ENCODE measurements at places on chromosomes 2 and 18. TPM values are rescaled to one million over a fixed set of nuclear protein-coding genes. Genes with fewer than 3 reads are reported as not detected.

GRCh38 chr18:29811519-29811918 is 1231.0 kb downstream of the DSC3 start:
- no peak for DNase-seq

DNA sequence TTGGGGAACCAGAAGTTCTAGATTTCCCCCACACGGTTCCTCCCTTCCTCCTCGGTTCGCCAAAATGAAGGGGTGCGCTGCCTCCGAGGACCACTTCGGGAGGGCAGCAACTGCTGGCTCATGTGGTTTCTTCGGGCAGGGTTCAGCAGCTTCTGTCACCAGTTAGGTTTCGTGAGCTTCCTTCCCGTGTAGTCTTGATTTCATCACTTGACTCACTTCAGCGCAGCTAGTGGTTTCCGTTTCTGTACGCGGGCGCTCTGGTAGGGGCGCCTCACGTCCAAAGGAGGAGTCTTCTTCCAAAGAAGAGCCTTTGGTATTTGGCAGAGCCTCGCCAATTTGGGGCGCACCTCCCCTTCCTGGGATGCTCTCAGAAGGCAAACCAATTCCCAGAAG is 485 bp upstream of the GALNT3 start:
- peak; percentile 60 for DNase-seq

GRCh38 chr18:55983433-55983832 is 395.4 kb upstream of the TCF4 start:
- DNase-seq: no peak

The CDK5R2 gene
- not detected for polyA plus RNA-seq

The G6PC2 gene
- not detected for polyA plus RNA-seq

DNA sequence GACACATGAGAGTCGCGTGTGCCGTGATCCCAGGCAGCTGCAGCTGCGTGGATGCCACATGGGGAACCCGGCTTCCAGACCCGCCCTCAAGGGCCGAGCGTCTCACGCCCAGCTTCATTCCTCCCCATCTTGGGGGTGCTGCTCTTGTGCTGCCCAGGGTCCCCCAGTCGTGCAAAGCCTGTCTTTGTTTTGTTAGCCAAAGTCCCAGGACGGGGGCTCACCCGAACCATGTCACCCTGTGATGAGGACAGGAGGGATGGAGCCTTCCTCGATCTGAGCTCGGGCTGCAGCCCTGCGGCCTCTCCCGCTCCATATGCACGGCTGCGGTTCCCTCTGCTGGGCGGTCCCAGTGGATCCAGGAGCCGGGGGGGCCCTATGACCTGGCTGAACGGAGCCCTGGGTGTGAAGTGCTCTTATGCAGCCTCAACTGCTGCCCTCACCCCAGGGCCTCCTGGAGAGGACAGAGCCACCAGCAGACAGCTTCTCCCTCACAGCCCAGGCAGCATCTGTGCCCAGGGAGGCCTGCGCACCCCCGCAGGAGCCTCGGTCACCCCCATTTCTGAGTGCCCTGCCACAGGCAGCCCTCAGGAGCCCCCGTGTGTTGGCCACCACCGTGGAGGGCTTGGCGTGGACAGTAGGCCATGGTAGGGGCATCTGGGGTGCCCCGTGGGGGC is 99.0 kb upstream of the CTDP1 start:
- DNase-seq: no peak

- DNase-seq: no peak
Measured at GRCh38 chr2:111022633-111023032, 98.1 kb upstream of the BCL2L11 start.

GRCh38 chr2:172345956-172346555 is 81.3 kb upstream of the ITGA6 start:
- no peak for DNase-seq

DNA sequence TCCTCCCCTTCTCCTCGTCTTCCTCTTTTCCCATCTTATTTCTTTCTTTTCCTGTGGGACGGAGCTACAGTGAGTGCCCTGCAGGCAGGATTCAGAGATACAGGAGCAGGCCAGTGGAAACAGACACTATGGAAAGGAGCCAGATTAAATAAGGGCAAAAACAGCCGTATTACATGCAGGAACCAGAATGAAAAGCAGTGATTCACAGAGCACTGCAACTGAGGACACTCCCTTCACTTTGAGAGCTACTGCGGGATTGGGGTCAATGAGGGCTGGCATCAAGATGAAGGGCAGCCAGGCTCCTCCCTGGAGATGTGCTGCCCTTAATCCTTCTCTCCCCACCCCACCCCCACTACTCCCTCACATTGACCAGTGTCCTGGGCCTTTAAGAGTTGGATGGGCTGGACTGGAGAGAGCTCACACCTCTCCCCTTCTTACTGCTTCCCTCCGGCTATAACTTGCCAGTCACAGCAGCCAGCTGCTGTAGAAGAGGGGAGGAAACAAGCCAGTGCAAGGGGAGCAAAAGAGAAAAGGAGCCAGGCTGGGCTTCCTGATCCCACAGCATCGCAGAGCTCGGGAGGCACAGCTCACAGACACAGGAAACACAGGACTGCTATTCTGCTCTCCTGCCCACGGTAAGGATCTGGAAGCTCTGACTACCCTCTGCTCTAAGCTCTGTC is at the start of gene PLCD4:
TSS of gene PLCD4 (plus strand) at position 464 of the 680 bp plus-strand sequence. CDS start 7,841 bp downstream, outside the sequence.
- DNase-seq: peak; percentile 24

GRCh38 chr2:231704017-231704416 is 4.3 kb upstream of the PTMA start:
- no peak for DNase-seq

The SLC9A4 gene
- polyA plus RNA-seq: 1.6 TPM

GRCh38 chr2:190435031-190435670 is 27.0 kb downstream of the MFSD6 start:
- no peak for DNase-seq

The SPHKAP gene
- not detected for polyA plus RNA-seq

The VWA3B gene
- not detected for polyA plus RNA-seq

The ZNF521 gene
- 11.1 TPM for polyA plus RNA-seq

DNA sequence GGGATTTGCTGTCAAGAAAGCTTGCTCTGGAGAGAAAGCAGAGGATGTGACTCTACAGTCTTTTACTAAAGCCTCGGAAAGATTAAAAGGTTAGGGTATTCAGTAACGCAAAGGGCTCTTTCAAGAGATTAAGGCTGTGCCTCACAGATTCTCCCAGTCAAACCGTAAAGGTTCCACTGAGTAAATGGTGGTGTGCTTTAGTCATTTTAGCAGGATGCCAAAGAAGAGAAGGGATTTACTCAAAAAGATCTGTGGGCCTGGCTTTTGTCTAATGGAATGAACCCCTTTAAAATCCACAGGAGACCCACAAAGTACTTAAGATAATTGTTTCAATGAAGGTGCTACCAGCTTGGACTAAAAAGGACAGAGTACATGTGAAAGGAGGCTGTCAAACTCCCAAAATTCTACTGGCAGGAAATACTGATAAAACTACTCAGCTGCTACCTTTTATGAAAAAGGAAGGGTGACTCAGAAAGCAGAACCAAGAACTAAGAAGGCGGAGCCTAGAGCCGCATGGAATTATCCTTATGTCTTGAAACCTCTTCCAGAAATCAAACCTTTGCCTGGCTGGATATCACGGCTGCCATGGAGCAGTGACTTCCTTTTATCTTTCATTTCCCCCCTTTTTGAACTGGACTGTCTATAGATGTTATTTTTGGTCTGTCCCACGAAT is 670.2 kb upstream of the ZEB2 start:
- no peak for DNase-seq

The RAPGEF4 gene
- 2.0 TPM for polyA plus RNA-seq

DNA sequence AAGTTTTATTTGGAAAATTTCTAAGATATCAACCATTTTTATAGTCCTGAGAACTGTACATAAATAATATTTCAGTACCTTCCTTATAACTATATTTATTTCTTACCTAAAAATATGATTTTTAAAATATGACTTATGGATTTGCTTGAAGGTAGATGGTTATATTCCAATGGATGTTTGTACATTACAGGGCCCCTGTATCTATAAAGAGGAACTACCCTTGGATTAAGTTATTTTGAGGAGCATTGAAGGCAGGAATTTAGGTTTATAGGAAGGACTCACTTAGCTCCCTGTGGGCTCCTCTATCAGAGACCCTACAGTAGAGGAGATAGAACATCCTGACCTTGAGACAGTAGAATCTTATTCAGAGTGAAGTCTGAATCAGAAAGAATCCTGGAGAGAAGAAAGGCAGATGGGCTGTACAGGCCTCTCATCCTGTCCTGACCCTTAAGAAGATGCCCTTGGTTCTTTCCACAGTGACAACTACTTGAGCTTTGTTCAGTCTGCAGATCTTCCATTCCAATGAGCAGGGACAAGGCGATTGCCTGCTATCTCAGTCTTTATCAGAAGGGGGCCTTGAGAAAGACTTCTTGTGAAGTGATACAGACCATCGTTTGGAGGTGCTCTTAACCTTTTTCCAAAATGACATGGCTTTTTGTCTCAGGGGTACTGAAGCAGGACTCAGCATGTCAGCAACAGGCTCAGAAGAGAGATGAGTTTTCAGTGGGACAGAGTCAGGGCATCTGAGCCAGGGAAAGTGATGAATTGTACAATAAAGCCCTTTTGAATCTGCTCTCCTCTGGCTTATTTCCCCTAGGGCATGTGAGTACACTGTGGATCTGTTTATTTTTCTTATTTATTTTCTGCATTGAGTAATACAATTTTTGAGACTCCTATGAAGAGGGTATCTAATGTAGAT is 20.9 kb downstream of the OXER1 start:
- no peak for DNase-seq

DNA sequence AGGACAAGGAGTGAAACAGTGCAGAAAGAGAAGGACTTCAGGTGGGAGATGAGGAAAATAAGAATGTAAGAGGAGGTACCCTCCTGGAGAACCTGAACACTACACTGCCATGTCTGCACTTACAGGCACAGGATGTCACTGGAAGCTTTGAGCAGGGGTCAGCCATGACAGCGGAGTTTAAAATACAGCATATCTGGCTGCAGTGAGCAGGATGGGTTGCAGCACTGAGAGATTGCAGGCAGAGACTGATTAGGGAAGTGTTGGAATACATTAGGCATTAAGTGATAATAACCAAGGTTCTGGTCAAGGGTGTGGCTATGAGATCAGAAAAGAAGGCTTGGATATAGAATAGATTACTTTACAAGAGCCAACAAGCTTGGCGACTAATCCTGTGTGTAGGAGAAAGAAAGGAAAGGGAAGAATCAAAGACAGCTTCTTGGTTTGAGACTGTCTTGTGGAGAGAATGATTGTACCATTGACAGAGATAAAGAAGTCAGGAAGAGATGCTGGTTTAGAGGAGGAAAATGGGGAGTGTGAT is 171.1 kb upstream of the RBMS1 start:
- DNase-seq: no peak

DNA sequence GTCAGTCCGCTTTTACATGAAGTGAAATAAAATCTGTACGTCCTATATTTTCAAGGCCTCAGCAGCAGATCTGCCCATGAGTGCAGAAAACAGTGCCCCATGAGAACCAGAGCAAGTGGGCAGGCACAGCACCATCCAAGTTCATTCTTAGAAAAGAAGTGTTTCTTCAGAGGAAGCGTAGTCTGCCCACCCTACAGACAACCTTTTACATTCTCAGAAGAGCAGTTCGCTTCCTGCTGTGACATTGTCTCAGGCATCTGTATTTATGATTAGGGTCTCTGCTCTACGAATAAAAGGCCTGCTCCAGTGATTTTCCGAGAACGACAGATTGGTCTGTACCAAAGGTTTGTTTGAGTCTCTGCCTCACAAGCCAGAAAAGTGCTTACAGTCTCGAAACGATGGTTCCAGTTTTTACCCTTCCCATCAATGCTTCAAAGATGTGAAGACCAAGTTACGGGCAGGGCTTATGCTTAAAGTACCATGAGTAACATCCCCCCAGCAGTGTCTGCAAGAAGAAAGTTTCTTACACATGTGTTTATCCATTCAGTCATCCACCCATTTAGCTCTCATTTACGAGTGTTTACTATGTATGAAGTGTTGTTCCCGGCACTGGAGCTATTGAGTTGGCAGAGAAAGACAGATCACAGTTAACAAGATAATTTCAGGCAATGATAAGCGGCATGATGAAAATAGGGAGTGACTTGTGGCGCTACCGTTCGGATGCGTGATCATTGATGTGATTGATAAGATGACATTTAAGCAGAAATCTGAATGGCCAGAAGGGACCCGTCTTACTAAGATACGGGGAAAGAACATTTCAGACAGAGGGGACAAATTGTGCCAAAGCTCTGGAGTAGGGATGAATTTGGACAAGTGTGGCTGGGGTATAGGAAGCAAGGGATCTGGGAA is 31.4 kb upstream of the CTLA4 start:
- no peak for DNase-seq

The SLC23A3 gene
- polyA plus RNA-seq: 0.80 TPM

- DNase-seq: no peak
Measured at GRCh38 chr2:170056900-170057299, 121.0 kb upstream of the MYO3B start.

The FSIP2 gene
- polyA plus RNA-seq: 1.9 TPM

The CFAP221 gene
- 3.5 TPM for polyA plus RNA-seq

GRCh38 chr2:59276917-59277316 is 1035.8 kb upstream of the FANCL start:
- no peak for DNase-seq

- DNase-seq: no peak
Measured at GRCh38 chr18:37754141-37754540, 188.5 kb upstream of the CELF4 start.

DNA sequence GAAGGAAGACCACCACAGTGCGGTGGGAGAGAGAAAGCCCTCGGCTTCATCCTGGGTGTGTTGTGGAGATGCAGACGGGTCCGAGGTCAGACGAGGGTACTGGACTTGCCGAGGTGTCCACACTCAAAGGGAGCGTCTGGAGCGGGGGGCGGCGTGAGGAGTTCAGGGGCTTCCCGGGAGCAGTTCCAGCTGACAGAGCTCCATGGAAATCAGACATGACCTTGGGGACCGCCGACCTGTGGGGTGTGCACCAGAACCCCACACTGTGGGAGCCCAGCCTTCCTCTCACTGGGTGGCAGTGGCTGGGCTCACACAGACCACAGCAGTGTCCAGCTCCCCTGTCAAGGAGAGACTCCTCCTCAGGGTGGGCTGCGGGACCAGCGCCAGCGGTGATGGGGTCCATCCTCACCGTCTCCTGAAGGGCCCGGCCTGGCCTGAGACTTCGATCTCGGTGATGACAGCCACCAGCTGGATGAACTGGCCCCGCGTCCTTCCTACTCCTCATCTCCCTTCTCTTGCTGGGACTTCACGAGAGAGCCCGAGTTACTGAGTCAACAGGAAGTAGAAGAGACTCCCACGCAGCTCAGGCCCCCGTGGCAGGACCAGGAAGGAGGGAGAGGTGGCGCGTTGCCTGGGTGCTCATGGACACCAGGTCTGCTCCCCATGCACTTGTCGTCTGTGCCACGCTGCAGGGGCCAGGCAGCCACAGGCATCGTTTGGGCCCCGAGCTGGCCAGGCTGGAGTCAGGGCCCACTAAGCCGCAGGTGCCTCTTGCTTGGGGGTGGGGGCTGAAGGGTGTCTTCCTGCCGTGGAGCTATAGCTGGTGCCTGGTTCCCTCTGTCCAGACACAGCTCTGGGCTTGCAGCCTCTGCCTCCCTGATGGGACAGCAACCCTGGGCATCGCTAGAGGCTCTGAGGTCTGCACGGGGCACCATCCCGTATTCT is 101.9 kb upstream of the CTDP1 start:
- DNase-seq: no peak
